ENCODE measurements at places on chromosomes 1 and 21. TPM values are rescaled to one million over a fixed set of nuclear protein-coding genes. Genes with fewer than 3 reads are reported as not detected.

CASZ1 gene
- 18.8 TPM for total RNA-seq

OMA1 gene
- 80.9 TPM for total RNA-seq

ST6GALNAC5 gene
- not detected for total RNA-seq

CFHR3 gene
- not detected for total RNA-seq

TDRKH gene
- 1.2 TPM for total RNA-seq

INAVA gene
- total RNA-seq: under 0.01 TPM

KCNA2 gene
- total RNA-seq: 0.52 TPM

TRIM67 gene
- under 0.01 TPM for total RNA-seq

DUSP10 gene
- 104 TPM for total RNA-seq

KMO gene
- 3.9 TPM for total RNA-seq

CRNN gene
- not detected for total RNA-seq

CD53 gene
- total RNA-seq: 334 TPM

OR10T2 gene
- not detected for total RNA-seq

EXTL1 gene
- total RNA-seq: under 0.01 TPM

TFF2 gene
- total RNA-seq: not detected

SPRR2E gene
- total RNA-seq: not detected

VANGL1 gene
- 1.9 TPM for total RNA-seq

ATAD3C gene
- 0.63 TPM for total RNA-seq

Measured in mononuclear cell (primary cell).